ENCODE measurements at places on chromosomes 4 and X. TPM values are rescaled to one million over a fixed set of nuclear protein-coding genes. Genes with fewer than 3 reads are reported as not detected.

TLR10 gene
- total RNA-seq: not detected

ODAPH gene
- total RNA-seq: not detected

RASSF6 gene
- not detected for total RNA-seq

MND1 gene
- total RNA-seq: 35.1 TPM
